ENCODE measurements at places on chromosomes 4 and X.
A peak's percentile ranks its signal among the peaks of the same experiment; 100 is the strongest.

GRCh38 chr4:79340568-79340967 lies 14.7 kb upstream of the NAA11 start:
- no peaks in the 10 kb centered on the region for H3K4me1 ChIP-seq
- H3K27me3 ChIP-seq, result peaks cover 2% of the 10 kb centered on the region
- no peak for DNase-seq
- no peak overlapping the region for H3K27ac ChIP-seq
- H3K4me3 ChIP-seq, result no peak overlapping the region
- peaks cover 2% of the 10 kb centered on the region for H3K36me3 ChIP-seq

DNA sequence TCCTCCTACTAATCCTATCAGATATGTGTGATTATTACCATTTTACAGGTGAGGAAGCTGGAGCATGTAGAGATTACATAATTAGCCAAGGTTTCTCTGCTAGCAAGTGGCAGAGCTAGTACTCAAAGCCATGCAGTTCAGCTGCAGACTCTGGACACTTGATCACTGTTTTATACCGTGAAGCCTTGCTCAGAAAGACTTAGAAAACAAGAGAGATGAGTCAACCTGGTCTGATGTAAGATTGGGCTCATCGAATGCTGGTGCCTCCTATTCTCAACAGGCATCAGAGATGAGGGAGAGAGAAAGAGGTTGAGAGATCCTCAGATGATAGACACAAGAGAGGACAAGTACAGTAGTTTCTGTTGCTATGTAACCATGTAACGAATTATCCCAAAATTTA lies 19.0 kb upstream of the PDE5A start:
- H3K36me3 ChIP-seq, result no peaks in the 10 kb centered on the region
- peaks cover 6% of the 10 kb centered on the region for H3K27me3 ChIP-seq
- no peak overlapping the region for H3K4me3 ChIP-seq
- H3K4me1 ChIP-seq, result peaks cover 3% of the 10 kb centered on the region

GRCh38 chr4:80361329-80361900 lies 25.9 kb downstream of the CFAP299 start:
- no peak overlapping the region for H3K27ac ChIP-seq
- peak; percentile 12 for DNase-seq
- H3K27me3 ChIP-seq, result peaks cover 11% of the 10 kb centered on the region
- H3K36me3 ChIP-seq, result no peaks in the 10 kb centered on the region
- H3K4me1 ChIP-seq, result peaks cover 4% of the 10 kb centered on the region
- no peak overlapping the region for H3K4me3 ChIP-seq

GRCh38 chrX:100635989-100636320 lies 651 bp downstream of the TSPAN6 start:
- no peak overlapping the region for H3K27ac ChIP-seq
- H3K4me1 ChIP-seq, result peaks cover 6% of the 10 kb centered on the region
- no peak for DNase-seq
- peak overlapping the region; percentile 85 for H3K4me3 ChIP-seq
- no peaks in the 10 kb centered on the region for H3K36me3 ChIP-seq
- H3K27me3 ChIP-seq, result peaks cover 8% of the 10 kb centered on the region

- DNase-seq, result no peak
- H3K4me1 ChIP-seq, result no peaks in the 10 kb centered on the region
- H3K27ac ChIP-seq, result no peak overlapping the region
- H3K36me3 ChIP-seq, result no peaks in the 10 kb centered on the region
- H3K4me3 ChIP-seq, result no peak overlapping the region
Observed at GRCh38 chr4:188113156-188113555, 3.8 kb upstream of the TRIML2 start.

DNA sequence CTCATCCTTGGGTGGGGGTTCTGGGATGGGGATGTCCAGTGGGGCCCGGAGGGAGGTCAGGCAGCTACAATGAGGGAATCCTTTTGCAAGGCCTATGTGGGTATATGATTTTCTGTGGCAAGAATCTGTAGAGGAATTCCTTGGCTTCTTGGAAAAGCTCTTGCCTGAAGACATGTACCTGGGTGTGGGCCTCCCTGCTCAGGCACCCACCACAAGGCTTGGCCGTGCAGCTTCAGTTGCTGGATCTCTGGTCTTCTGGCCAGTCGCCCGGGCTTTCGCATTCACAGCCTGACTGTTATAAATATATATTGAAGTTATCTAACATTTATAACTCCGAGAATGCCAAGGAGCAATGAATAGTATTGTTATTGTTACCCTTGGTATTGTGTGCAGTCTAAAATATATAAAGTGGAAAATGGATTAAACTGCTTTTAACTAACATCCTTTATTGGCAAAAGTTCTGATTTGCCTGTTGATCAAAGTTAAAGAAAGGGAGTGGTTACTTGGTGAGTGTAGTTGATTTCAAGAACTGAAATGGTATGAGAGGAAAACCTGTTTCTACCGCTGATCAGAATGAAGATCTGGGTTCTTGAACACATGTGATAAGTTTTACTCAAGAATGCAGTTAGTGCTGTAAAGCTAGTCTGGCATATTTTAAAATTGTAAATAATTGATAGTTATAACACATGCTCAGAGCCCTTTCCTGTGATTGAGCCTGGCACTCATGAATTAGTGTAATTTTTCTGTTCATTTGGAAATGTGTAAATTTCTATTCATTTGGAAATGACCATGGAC lies 36.0 kb downstream of the PTTG2 start:
- no peak for DNase-seq
- H3K27ac ChIP-seq, result no peak overlapping the region
- peaks cover 26% of the 10 kb centered on the region for H3K4me1 ChIP-seq
- peaks cover 14% of the 10 kb centered on the region for H3K36me3 ChIP-seq

GRCh38 chr4:7335344-7336066 lies 99.2 kb downstream of the PSAPL1 start:
- H3K4me3 ChIP-seq, result no peak overlapping the region
- no peak overlapping the region for H3K27ac ChIP-seq
- DNase-seq, result no peak
- H3K4me1 ChIP-seq, result no peaks in the 10 kb centered on the region
- H3K27me3 ChIP-seq, result peaks cover 6% of the 10 kb centered on the region

Data from memory B cell (primary cell).